ENCODE measurements at places on chromosomes 7 and 10.

- peak; percentile 27 for DNase-seq
Measured at GRCh38 chr7:102287111-102287980, 678 bp downstream of the SH2B2 start.

- DNase-seq: no peak
Measured at GRCh38 chr7:45003789-45004188, 3.8 kb downstream of the CCM2 start.

DNA sequence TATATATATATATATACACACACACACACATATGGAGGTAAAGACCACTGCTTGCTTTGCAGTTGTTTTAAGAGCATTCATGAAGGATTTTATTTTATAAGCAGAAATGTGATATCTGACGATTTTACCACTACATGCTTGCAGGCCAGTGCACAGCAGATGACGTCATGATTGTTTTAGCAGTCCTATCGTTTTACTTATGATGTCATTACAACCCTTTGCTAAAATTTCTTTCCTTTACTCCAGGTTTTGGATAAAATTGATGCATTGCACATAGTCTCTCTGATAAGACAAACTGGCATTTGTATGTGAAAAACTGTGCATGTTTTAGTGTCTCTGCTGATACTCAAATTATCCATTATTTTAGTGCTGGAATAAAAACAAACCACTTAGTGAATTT, 9.2 kb downstream of the EGFR start:
- peak; percentile 26 for DNase-seq

GRCh38 chr7:41446606-41447449, 256.1 kb downstream of the INHBA start:
- no peak for DNase-seq

DNA sequence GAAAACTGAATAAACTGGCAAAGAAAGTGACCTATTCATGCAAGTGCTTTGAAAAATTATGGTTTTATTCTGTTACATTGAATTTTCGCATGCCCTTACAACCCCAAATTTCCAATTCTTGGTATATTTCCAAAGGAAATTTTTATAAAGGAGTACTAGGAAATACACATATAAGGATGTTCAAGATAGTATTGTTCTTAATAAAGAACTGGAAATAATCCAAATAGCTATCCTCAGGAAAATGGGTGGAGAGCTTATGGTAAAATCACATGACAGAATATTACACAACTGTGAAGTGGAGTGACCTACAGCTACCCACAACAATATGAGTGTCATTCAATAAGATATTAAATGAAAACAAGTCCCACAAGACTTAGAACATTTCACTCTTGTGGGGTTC, 138.9 kb upstream of the BMPER start:
- no peak for DNase-seq

GRCh38 chr7:139871820-139872219, 42.8 kb downstream of the TBXAS1 start:
- DNase-seq: no peak

GRCh38 chr7:80135309-80136104, 876 bp downstream of the GNAI1 start:
- DNase-seq: peak; percentile 37

- no peak for DNase-seq
Measured at GRCh38 chr10:112374724-112375541, 1.0 kb downstream of the ACSL5 start.

GRCh38 chr7:157604661-157605381, 268.0 kb downstream of the DNAJB6 start:
- DNase-seq: no peak

DNA sequence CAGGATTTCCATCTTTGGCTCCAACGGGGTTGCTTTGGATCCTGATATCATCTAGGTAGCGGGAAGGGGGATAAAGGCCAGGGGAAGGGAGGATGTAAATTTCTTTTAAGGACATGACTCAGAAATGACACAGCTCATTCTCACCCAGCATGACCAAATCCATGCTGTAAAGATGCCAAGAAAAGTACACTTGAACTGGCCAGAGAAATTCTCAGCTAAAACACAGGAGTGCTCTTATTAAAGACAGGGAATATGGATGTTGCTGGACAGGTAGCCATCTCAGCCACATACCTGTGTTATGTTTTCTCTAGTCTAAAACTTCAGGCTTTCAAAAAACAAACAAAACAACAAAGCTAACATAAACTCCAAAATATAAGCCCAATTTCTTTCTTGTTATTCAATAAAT, 68.3 kb downstream of the NAMPT start:
- no peak for DNase-seq

GRCh38 chr10:127013211-127013656, 108.0 kb downstream of the DOCK1 start:
- DNase-seq: no peak

GRCh38 chr10:7856678-7857077, 38.4 kb downstream of the TAF3 start:
- no peak for DNase-seq

DNA sequence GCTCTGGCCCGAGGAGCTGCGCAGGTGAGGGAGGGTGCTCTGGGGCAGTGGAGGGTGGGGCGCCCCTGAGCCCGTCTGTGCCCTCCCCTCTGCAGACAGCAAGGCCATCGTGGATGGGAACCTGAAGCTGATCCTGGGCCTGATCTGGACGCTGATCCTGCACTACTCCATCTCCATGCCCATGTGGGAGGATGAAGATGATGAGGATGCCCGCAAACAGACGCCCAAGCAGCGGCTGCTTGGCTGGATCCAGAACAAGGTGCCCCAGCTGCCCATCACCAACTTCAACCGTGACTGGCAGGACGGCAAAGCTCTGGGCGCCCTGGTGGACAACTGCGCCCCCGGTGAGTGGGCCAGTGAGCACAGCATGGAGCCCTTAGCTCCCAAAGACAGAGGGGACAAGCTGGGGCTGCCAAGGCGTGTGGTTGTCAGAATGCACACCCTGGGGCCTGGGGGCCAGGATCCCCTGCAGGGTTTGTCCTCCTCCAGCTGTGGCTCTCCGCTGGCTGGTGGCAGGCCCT, 5.1 kb downstream of the FLNC start:
- no peak for DNase-seq

DNA sequence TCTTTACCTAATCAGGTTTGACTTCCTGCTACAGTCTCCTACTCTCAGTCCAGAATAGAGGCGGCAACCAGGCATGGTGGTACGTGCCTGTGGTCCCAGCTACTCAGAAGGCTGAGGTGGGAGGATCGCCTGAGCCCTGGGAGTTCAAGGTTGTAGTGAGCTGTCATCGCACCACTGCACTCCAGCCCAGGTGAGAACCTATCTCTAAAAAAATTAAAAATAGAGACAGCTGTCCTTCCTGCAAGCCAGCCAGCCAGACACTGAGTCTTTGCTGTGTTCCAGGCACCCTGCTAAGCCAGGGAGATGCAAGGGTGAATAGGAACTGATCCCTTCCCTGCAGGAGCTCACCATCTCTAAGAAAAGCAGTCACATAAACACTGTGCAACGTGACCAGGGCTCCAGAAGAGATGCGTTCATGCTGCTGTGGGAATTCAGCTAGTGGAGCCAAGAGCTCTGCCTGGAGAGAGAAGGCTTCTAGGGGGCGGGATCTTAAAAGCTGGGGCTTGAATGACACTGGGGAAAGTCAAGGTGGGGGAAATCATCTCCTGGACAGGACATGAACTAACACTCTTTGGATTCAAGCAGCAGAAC, 22.1 kb upstream of the SLIT1 start:
- DNase-seq: no peak

DNA sequence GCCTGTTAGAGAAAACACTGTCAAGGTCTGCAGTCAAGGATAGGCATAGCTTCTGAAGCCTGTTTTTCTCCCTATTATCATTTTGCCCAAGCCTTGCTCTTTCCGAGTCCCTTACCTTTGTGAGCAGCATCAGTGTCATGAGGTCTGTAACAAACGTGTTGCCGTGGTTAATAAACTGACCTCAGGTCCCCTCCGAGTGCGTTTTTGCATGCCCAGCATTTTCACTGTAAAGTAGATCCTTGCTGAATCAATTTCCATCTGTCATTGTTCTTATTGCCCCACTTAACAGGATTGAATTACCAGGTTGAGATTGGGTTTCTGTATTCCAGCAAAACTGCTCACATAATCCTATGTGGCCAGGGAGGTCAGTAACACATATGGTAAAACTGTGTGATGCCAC, 110.3 kb downstream of the ZNF248 start:
- DNase-seq: no peak

GRCh38 chr7:107169120-107170050, 582 bp downstream of the HBP1 start:
- peak; percentile 81 for DNase-seq

GRCh38 chr7:113810080-113810744, 108.6 kb downstream of the PPP1R3A start:
- DNase-seq: no peak

DNA sequence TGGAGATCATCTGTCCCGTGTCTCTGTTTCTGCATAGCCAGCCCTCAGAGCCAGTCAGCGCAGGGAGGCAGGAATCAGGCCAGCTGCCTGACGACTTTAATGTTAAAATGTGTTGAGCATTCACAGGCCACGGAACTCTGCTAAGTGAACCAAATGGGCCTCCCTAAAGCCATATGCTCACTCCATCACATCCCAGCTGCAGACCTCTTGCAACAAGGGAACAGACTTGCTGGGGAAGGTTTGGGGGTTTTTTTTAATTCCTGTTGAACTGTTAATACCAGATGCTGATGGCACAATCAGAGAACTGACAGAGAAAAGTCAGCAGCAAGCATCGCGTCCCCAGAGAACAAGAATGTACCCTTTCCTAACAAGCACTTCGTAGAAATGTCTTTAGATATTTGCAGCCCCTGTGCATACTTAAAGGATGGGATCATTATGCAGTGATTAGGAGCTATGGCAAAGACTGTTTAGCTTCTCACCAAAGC, 900.4 kb upstream of the AUTS2 start:
- DNase-seq: no peak

GRCh38 chr7:38311329-38311937, 38.0 kb upstream of the TARP start:
- DNase-seq: no peak

DNA sequence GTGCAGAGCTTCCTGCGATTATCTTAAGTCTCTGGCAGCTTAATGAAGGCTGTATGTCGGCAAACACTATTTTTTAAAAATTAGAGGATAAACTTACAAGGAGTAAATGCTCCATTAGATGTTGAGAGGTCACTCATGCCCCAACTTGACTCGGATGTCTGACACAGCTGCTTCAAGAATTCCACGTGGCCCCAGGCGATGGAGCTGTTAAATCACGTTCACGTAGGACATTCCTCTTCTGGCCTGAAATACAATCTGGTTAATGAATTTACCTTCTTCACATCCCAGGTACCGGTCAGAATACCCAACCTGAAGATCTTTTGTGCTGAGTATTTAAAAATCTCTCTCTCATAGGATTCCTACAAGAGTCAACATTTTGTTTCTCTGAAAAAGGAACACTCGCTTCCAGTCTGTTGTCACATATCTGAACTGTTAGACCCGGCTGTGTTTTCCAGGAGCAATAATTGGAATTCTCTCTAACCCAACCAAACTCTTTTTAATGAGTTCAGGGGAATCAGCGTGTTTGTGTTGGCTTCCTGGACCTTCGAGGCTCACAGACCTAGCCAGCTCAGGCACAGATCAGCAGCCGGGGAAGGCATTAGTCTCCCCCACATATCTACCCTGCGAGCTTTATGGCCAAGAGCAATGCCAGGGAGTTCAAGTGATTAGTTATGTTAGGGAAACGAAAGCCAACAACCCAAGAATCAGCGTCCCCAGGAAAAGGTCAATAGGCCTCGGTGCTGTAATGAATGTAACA, 284.9 kb downstream of the FGFR2 start:
- no peak for DNase-seq

GRCh38 chr7:158102897-158103296, 484.7 kb downstream of the PTPRN2 start:
- no peak for DNase-seq

- no peak for DNase-seq
Measured at GRCh38 chr10:10726101-10726500, 291.6 kb upstream of the CELF2 start.

- peak; percentile 76 for DNase-seq
Measured at GRCh38 chr10:126749015-126749655, 78.6 kb upstream of the C10orf90 start.

- DNase-seq: no peak
Measured at GRCh38 chr7:149879766-149880637, 6.2 kb downstream of the ATP6V0E2 start.

DNA sequence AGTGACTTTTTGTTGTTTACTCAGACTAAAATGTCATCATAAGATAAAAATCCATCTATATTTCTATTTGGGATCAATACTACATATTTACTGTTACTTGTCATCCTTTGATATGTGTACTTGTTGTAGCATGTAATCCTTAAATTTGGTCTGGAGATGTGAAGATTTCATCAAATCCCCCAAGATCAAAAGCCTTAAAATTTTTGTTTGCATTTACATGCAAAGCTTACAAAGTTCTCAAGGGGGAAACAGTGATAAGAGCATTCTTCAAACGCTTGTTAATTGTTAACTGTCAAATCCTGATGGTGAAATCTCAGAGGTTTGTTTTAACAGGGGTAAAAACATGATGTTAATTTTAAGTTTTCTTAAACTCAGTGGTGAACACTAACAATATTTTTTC, 84.9 kb upstream of the SKAP2 start:
- no peak for DNase-seq
